ENCODE measurements at places on chromosomes 6 and 20.

DNA sequence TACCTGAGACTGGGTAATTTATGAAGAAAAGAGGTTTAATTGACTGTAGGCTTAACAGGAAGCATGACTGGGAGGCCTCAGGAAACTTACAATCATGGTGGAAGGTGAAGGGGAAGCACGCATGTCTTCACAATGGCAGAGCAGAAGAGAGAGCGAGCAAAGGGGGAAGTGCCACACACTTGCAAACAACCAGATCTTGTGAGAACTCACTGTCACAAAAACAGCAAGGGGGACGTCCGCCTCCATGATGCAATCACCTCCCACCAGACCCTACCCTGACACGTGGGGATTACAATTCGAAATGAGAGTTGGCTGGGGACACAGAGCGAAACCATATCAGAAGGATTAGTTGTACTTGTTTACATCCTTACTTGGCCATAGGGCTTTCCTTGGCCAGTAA lies 49.7 kb downstream of the FIG4 start:
- H3K27me3 ChIP-seq = no peaks in the 10 kb centered on the region
- no peak for DNase-seq
- no peak overlapping the region for H3K27ac ChIP-seq
- H3K36me3 ChIP-seq = peaks cover 37% of the 10 kb centered on the region
- H3K4me3 ChIP-seq = no peak overlapping the region
- H3K4me1 ChIP-seq = no peaks in the 10 kb centered on the region

GRCh38 chr20:4876301-4876700 lies 125.0 kb downstream of the SLC23A2 start:
- H3K4me3 ChIP-seq = no peak overlapping the region
- H3K27me3 ChIP-seq = no peaks in the 10 kb centered on the region
- H3K4me1 ChIP-seq = no peaks in the 10 kb centered on the region
- H3K27ac ChIP-seq = no peak overlapping the region
- DNase-seq = no peak

GRCh38 chr6:47206626-47207025 lies 103.1 kb downstream of the TNFRSF21 start:
- no peaks in the 10 kb centered on the region for H3K27me3 ChIP-seq
- H3K4me1 ChIP-seq = no peaks in the 10 kb centered on the region
- DNase-seq = no peak
- H3K4me3 ChIP-seq = no peak overlapping the region

GRCh38 chr20:44072384-44072783 lies 114.6 kb downstream of the JPH2 start:
- no peaks in the 10 kb centered on the region for H3K4me1 ChIP-seq
- H3K4me3 ChIP-seq = no peak overlapping the region
- H3K36me3 ChIP-seq = no peaks in the 10 kb centered on the region
- H3K27ac ChIP-seq = no peak overlapping the region
- DNase-seq = no peak

DNA sequence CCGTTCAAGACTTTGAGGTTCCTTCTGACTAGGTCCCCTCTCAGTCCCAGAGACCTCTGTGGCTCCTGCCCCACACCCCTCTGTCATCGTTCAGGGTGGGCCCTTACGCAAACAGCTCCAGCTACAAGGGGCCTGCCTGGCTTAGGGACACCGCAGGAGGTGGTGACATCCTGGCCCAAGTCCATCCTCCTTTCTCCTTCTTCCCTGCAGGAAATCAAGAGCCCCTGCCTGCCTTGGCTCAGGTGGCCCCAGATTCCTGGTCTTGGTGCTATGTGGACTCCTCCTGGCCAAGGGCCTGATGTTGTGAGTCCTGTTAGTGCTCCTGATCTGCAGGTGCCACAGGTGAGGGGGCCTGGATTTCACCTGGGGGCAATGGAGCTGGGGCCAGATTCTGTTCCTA lies 8.1 kb downstream of the TREML4 start:
- peaks cover 23% of the 10 kb centered on the region for H3K27me3 ChIP-seq
- no peak overlapping the region for H3K27ac ChIP-seq
- no peak for DNase-seq
- H3K4me3 ChIP-seq = no peak overlapping the region

DNA sequence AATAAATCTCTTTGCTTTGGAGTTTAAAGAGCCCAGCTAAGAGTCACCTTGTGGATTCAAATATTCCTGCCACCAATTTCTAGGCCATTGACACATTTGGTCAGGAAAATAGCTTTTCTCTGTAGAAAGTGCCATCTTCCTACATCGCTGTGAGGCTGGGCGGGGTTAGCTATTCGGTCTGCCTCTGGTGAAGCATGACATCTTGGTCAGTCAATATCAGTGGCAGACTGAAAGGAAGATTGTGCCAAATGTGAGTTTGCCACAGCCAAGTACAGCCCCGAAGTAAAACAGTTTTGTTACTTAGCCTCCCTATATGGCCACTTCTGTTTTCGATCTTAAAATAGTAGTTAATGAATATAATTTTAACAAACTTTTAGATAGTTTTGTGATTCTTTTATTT lies 65.5 kb upstream of the FABP7 start:
- H3K27ac ChIP-seq = no peak overlapping the region
- no peaks in the 10 kb centered on the region for H3K27me3 ChIP-seq
- no peak for DNase-seq
- H3K4me1 ChIP-seq = no peaks in the 10 kb centered on the region
- H3K4me3 ChIP-seq = no peak overlapping the region

- H3K27me3 ChIP-seq = no peaks in the 10 kb centered on the region
- H3K36me3 ChIP-seq = peaks cover 24% of the 10 kb centered on the region
- peak; percentile 63 for DNase-seq
- peaks cover 20% of the 10 kb centered on the region for H3K4me1 ChIP-seq
These were observed 971 bp downstream of the RBCK1 start for GRCh38 chr20:408843-409696.

- DNase-seq = no peak
- H3K27me3 ChIP-seq = no peaks in the 10 kb centered on the region
- no peak overlapping the region for H3K4me3 ChIP-seq
- H3K27ac ChIP-seq = no peak overlapping the region
- H3K4me1 ChIP-seq = no peaks in the 10 kb centered on the region
- H3K36me3 ChIP-seq = no peaks in the 10 kb centered on the region
These were observed 18.9 kb downstream of the MLIP start for GRCh38 chr6:54130179-54130578.

- H3K27me3 ChIP-seq = no peaks in the 10 kb centered on the region
- H3K27ac ChIP-seq = no peak overlapping the region
- no peak overlapping the region for H3K4me3 ChIP-seq
- DNase-seq = no peak
- H3K36me3 ChIP-seq = no peaks in the 10 kb centered on the region
These were observed 450.1 kb upstream of the MANEA start for GRCh38 chr6:95127261-95127660.

DNA sequence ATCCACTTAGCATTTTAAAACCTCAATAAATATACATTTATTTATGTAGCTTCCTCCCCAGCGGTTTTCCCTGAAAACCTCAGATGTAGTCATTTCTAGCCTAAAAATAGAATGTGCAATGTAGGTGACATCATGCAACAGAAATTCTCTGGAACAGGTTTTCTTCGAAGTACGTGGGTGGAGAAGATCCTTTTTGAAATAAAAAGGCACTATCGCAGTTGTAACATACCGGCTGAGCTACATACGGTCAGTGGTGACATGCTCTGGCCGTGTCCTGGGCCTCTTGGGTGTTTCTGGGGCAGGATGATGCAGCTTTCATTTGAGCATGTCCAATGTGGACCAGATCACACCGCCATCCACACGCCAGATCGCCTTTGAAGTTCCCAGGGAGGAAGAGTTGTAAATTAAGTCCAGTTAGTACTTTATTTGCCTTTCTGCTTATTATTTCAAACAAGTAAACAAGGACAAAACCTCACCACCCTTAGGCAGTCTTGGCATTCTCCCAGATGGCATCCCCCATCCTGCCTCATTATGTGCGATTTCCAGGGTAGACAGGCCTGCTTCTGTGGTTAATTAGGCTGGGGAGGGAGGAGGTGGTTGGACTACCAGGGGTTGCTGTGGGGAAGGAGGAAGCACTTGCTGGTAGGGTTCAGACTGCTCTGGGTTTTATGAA lies 109.5 kb upstream of the CLDN20 start:
- DNase-seq = no peak
- peaks cover 16% of the 10 kb centered on the region for H3K4me1 ChIP-seq
- H3K27me3 ChIP-seq = no peaks in the 10 kb centered on the region
- H3K36me3 ChIP-seq = no peaks in the 10 kb centered on the region
- no peak overlapping the region for H3K4me3 ChIP-seq

- no peak overlapping the region for H3K4me3 ChIP-seq
- DNase-seq = peak; percentile 86
- no peaks in the 10 kb centered on the region for H3K27me3 ChIP-seq
- peak overlapping the region; percentile 94 for H3K27ac ChIP-seq
These were observed 11.0 kb downstream of the SLC29A1 start for GRCh38 chr6:44234101-44235025.
